ENCODE measurements at places on chromosomes 6 and 20.

GRCh38 chr6:108589244-108589791 lies 28.6 kb downstream of the FOXO3 start:
- DNase-seq = no peak

DNA sequence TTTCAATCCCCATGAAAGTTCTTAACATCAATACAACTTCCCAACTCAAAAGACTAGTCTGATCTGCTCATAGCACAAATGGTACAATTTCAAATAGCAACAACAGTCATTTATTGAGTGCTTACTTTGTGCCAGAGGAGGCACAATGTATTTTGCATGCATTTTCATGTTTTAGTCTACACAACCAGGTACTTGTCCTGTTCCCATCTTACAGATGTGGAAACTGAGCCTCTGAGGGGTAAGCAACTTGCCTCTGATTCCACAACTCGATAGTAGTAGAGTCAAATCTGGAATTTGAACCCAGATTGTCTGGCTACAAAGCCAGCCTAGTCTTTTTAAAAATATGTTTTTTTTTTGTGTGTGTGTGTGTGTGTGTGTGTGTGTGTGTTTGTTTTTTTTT lies 45.6 kb upstream of the TBC1D7 start:
- DNase-seq = no peak

DNA sequence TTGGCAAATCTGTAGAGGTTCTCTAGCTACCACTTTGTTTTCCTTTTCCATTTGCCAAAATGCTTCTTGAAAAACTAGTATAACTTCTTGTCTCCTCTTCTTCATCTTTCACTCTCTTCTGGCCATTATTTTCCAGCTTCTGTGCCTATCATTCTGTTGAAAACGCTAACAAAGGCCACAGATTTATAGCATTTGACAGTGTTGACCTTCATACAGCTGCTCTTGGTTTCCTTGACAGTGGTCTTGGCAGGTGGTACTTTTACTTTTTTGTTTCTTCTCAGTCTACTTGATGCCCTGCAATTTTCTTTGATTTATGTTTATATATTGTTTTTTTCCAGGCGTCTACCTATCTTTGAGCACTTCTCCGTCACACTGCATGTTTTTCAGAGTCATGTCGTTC lies 23.7 kb downstream of the TRMT11 start:
- DNase-seq = no peak

DNA sequence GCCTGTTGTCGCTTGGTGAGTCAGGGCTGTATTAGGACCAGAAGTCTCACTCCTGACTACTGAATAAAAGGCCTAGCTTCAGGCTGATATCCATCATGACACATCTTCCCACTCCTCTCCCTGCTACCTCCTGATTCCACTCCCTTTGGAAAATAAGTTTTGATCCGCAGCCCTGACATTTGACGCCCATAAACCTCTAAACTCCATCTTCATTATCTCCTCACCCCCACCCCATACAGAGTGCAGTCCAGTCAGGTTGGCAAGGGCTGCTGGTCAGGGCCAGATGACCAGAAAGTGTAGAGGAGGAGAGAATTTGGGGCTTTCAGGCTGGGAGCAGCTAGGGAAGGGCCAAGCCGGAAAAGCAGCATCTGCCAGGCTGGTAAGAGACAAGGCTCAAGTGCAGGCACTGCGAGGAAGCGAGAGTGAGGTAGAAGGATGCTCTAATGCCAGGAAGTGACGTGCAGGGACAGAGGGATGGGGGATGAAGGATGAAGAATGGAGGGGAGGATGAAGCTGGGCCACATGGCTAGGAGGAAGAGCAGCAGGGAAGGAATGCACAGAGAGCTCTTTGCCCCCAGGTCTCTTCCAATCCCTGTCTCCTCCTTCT lies 1.2 kb downstream of the GGT7 start:
- no peak for DNase-seq

GRCh38 chr6:41449399-41450245 lies 96.6 kb upstream of the FOXP4 start:
- DNase-seq = no peak

DNA sequence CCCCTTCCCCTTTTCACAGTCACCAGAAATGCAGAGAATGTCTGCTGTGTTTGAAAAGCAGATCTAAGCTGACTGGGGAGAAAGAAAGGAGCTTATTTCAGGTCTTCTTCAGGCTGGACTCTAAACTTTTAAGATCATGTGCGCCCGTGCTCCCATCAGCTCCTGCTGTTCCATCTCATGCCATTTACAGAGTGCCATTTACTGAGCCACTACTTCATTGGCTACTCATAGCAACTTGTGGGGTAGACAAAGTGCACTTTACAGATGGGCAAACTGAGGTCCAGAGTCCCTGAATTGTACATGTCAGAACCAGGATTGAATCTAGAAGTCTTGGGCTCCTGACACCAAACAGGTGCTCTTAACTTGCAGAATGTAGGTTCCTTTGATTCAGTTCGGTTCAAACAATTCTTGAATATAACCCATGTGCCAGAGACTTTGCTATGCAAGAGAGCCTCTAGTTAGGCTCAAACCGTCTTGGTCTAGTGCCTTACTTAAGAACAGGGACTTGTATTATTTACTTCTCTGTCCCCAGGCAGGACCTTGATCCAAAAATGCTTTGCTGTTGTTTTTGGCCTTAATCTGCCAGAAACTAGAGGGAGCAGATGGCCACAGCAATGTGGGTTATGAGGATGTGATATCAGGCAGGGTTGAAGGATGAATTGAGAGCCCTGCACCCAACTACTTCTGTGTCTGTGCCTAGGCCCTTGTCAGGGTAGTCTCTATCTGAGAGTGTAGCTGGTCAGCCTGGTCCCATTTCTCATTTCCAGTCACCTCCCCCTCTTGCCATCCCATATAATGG lies 56.4 kb downstream of the RALY start:
- no peak for DNase-seq

GRCh38 chr20:53002786-53003185 lies 30.6 kb downstream of the TSHZ2 start:
- no peak for DNase-seq

DNA sequence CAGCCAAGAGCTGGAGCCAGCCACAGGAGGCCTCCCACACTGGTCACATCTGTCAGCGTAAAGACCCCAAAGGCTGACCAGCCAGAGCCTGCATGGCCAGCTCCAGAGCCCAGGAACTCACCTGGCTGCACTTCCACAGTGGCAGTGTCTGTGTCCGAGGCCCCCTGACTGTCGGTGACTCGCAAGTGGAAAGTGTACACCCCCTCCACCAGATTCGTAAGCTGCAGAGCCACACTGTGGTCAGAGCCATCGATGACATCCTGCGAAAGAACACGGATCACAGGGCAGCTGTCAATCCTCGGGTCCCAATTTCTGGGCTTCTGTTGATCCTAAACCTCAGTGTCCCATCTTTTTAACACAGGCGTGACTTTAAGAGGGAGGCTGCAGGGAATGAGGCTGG lies 69.3 kb downstream of the ALDH5A1 start:
- no peak for DNase-seq

- no peak for DNase-seq
Observed at GRCh38 chr6:141467881-141468280, 664.8 kb upstream of the GJE1 start.

DNA sequence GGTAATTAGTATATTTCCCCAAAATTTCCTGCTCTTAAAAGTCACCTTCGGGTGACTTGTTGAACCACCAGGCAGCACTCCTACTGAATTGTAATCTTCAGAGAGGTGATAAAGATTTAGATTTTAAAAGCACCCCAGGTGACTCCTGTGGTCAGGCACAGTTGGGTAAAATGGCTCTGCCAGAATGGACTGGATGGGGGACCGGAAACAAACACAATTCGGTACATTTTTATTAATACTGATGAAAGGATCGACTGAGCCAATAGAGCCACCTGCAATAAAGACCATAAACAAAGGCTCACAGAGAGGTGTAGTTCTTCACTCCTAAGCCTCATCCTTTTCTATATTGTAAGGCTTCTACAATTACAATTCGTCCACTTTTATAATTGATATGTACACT lies 19.6 kb upstream of the FAM83C start:
- no peak for DNase-seq

Data from activated CD4-positive, CD25-positive, alpha-beta regulatory T cell (primary cell).